ENCODE measurements at places on chromosomes 2 and 18. TPM values are rescaled to one million over a fixed set of nuclear protein-coding genes. Genes with fewer than 3 reads are reported as not detected.

Gene KCNF1
- not detected for total RNA-seq

Gene ALKAL2
- total RNA-seq = 2.0 TPM

Gene RAB3GAP1
- total RNA-seq = 9.6 TPM

- H3K4me3 ChIP-seq = no peak overlapping the region
- peak overlapping the region; percentile 44 for H3K27ac ChIP-seq
- peak; percentile 50 for DNase-seq
- peaks cover 2% of the 10 kb centered on the region for H3K27me3 ChIP-seq
Observed at GRCh38 chr2:175207741-175208438, 26.4 kb upstream of the ATP5MC3 start.

DNA sequence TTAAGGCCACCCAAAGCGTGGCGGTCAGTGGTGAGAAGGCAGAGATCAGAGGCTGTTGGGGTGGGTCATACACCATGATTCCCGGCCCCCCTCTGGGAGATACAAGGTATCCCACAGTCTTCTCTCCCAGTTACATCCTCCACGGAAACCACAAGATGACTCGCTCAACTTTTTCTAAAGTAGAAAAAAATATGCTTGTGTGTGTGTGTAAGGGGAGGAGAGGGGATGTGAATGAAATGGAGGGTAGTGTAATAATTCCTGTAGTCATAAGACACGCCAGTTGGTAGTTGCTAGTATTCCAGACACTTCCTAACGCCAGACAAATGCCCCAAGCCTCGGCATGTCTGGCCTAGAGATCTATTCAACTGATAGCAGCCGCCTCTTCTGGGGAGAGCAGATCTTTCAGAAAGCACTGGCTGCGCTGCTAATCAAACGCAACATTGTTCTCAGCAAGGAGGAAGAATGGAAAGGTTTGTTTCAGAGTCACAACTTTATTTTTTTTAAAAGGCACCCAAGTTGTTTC, 143.5 kb downstream of the TGIF1 start:
- peak overlapping the region; percentile 9 for H3K4me3 ChIP-seq
- no peak for DNase-seq
- no peaks in the 10 kb centered on the region for H3K27me3 ChIP-seq
- peaks cover 8% of the 10 kb centered on the region for H3K36me3 ChIP-seq
- H3K27ac ChIP-seq = peak overlapping the region; percentile 97

DNA sequence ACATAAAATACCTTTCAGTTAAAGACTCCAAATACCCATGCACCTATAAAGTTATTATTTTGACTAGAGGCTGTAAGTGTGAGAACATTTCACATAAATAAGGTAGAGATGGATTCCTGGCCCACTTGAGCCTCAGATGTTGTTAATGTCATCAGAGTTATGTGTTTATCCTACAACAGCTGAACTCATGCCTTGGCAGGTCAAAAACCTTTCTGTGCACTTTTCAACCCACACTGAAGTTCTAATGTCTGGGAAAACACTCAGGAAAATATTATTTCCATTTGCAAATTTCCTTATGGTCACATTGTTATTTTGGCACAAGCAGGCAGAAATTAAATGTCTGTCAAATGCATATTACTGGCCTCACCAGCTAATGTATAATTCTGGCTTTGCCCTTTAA, 209.2 kb downstream of the LNPK start:
- no peak for DNase-seq
- no peak overlapping the region for H3K27ac ChIP-seq
- H3K4me3 ChIP-seq = no peak overlapping the region
- no peaks in the 10 kb centered on the region for H3K27me3 ChIP-seq

DNA sequence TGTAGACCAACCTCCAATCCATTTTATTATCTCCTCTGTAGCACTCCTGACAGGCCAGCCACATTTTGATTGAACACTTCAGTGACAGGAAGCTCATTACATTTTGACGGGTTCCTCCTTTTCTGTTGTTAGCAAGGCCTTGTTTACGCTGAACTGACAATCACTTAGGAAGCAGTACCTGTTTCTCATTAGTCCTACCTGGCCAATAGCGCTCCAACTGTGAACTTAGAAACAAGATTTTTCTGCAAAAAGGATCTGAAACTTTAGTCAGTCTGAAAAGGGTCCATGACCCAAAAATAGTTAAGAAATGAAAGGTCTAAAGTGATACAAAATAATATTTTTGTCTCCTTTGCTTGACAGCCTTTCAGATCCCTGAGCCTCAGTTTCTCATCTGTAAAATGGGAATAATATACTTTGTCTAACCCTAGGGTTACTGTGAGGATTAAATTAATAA, 119.6 kb upstream of the MSTN start:
- no peaks in the 10 kb centered on the region for H3K36me3 ChIP-seq
- peaks cover 9% of the 10 kb centered on the region for H3K4me1 ChIP-seq
- no peak overlapping the region for H3K27ac ChIP-seq
- no peak overlapping the region for H3K4me3 ChIP-seq

DNA sequence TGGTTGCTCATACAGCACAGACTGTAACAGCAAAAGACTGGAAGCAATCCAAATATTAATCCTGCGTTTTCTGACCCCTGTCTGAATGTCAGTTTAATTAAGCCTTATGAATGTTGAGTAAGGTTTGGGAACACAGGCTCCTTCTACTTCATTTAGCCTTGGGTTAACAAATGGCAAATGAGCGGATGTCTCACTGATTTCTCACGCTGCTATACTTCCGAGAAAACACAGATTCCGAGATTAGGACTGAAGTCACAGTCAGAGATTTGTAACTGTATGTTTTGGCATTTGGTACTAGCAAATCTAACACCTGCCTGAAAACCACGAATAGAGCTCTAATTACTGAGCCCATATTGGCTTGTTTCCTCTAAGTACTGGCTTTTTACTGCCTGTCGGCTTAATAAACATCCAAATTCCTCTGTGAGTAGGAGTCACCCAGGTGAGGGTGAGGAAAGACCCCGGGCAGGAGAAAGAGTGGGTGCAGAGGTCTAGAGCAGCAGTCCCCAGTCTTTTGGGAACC, 10.6 kb downstream of the MC5R start:
- DNase-seq = no peak
- no peaks in the 10 kb centered on the region for H3K27me3 ChIP-seq
- H3K4me3 ChIP-seq = no peak overlapping the region
- no peaks in the 10 kb centered on the region for H3K36me3 ChIP-seq
- H3K27ac ChIP-seq = no peak overlapping the region

DNA sequence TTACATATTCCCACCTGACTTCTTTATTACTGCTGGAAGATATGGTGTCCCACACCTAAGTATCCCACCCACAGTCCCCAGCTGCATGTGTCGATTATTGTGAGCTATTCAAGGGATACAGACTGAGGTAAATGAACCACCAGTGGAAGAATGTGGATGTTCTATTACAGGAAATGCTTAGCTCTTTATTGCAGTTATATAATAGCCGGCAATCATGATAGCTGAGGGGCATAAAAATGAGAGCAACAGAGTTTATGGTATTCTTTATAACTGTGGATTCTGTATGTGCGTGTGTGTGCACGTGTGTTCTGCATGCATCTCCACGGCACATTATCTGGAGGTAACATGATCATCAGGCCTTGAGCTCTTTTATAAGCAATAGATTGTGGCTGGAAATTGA, 198.9 kb downstream of the NEDD4L start:
- H3K4me3 ChIP-seq = no peak overlapping the region
- no peaks in the 10 kb centered on the region for H3K36me3 ChIP-seq
- H3K4me1 ChIP-seq = no peaks in the 10 kb centered on the region
- H3K27ac ChIP-seq = no peak overlapping the region
- DNase-seq = no peak

DNA sequence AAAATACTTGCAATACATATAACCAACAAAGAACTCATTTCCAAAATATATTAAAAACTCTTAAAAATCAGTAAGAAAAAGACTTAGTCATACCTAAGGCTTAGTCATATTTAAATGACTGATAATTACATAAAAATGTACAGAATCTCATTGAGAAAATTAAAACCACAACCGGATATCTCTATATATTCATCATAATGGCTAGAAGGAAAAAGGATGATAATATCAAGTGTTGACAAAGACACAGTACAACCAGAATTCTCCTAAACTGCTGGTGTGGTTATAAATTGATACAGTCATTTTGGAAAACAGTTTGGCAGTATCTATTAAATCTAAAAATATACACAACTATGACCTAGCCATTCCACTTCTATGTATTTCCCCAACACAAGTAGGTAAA, 27.1 kb upstream of the IHH start:
- H3K27ac ChIP-seq = no peak overlapping the region
- no peak overlapping the region for H3K4me3 ChIP-seq
- no peaks in the 10 kb centered on the region for H3K36me3 ChIP-seq

GRCh38 chr2:138060301-138060635, 96.0 kb downstream of the HNMT start:
- no peak for DNase-seq
- no peaks in the 10 kb centered on the region for H3K36me3 ChIP-seq
- no peaks in the 10 kb centered on the region for H3K4me1 ChIP-seq
- no peaks in the 10 kb centered on the region for H3K27me3 ChIP-seq

DNA sequence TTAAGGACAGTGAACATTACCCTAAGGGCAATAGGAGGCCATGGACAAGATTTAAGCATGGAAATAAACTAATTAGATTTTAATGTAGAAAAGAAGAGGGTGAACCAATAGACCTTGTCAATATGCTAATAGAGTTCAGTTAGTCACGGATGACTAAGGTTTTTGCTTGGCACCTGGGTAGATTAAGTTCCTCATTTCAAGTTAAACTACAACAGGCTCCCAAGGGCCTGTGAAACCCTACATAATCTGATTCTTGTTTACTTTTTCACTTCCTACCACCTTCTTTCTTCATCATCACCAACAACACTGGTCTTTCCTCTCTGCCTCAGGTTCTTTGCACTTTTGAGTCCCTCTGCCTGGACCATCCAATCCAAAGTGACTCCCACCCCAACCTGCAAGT, 14.8 kb downstream of the SP110 start:
- H3K4me3 ChIP-seq = no peak overlapping the region
- H3K27ac ChIP-seq = peak overlapping the region; percentile 4
- DNase-seq = no peak
- no peaks in the 10 kb centered on the region for H3K27me3 ChIP-seq
- peaks cover 9% of the 10 kb centered on the region for H3K4me1 ChIP-seq
- peaks cover 87% of the 10 kb centered on the region for H3K36me3 ChIP-seq

DNA sequence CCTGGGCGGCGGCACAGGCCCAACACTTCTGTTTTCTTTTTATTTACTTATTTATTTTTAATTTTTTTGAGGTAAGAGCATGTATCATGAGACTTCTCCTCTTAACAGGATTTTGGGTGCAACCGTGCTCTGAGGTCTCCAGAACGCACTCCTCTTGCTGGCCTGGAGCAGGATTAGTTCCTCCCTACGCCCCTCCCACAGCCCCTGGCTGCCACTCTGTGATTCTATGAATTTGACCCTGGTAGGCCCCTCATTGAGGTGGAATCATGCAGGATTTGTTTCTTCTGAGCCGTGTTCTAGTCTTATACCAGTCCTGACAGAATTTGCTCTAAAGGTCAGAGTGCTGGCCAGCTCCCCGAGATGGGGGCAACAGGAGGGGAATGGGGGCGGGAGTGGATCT, 106.5 kb upstream of the HS6ST1 start:
- no peaks in the 10 kb centered on the region for H3K36me3 ChIP-seq
- no peak overlapping the region for H3K27ac ChIP-seq
- no peaks in the 10 kb centered on the region for H3K4me1 ChIP-seq
- H3K4me3 ChIP-seq = no peak overlapping the region

DNA sequence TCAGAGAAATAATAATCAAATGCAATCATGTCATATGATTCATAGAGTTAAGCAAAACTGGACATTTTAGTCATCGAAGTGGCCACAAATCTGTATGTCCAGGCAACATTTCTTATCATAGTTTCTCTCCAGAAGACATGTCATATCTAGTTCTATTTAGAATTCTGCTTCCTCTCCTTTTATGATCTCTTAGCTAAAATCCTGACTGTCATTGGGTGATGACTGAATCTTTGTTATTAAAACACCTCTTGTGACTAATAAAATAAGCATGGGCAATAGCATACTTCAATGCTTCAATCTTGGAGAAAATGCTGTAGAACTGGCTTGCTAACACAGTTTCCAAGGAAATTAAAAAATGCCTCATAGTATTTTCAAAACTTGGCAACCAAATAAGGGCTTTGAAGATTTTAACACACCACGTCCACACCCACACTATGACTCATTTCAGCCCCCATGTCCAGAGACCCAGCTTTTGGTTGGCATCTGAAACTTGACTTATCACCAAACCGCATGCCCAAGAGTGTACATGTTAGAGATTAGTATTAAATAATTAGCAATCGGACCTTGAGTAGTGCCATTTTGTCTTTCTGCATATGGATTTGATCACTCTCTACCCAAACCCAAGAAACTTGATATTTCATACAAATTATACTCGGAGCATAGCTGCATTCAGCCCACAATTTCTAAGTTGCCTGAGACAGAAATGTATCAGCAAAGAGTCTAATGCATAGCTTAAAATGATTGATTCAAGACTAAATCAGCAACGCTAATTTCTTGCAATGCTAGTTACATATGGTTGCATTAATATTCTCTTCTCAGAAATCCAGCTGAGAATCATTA, 106.5 kb upstream of the ETAA1 start:
- no peak overlapping the region for H3K4me3 ChIP-seq
- H3K36me3 ChIP-seq = no peaks in the 10 kb centered on the region
- no peak for DNase-seq
- no peak overlapping the region for H3K27ac ChIP-seq

DNA sequence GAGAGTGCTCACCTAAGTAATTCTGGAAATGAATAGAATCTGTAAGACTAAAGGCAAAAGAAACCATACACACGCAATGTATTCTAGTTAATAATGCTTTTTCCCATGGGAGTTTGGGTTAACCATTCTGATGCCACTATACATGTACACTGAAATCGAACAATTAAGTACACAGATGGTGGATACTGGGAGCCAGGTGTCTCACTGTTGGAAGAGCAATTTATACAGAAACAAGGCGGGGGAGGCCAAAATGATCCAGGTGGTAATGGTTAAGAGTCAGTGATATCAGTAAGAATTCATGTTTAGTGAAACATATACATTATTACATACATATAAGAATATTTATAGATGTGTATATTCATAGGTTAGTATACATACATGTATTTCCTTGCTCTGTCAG, 67.2 kb downstream of the TMEM131 start:
- no peak for DNase-seq
- peaks cover 9% of the 10 kb centered on the region for H3K36me3 ChIP-seq
- peaks cover 6% of the 10 kb centered on the region for H3K4me1 ChIP-seq
- no peak overlapping the region for H3K27ac ChIP-seq
- no peak overlapping the region for H3K4me3 ChIP-seq
- H3K27me3 ChIP-seq = no peaks in the 10 kb centered on the region

GRCh38 chr2:213834331-213834730, 550.1 kb downstream of the SPAG16 start:
- no peak overlapping the region for H3K4me3 ChIP-seq
- DNase-seq = no peak
- H3K36me3 ChIP-seq = no peaks in the 10 kb centered on the region
- H3K4me1 ChIP-seq = no peaks in the 10 kb centered on the region
- H3K27ac ChIP-seq = no peak overlapping the region

DNA sequence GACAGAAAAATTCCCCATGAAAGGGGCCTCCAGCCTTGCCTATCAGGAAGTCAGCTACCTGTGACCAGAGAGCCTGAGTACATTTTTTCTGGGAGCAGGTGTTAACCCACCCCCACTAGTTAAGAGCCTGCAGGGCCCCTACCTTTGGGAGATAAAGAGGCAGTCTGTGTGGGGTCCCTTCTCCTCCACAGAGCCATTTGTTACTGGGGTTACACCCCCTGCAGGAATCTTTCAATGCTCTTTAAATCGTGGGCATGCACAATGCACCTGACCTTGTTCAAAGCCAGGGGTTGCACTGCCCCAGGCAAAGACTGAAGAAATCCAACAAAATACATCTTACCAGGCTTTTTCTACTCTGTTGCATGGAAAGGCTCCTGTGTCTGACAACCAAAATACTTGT, 15.7 kb upstream of the LYPD6 start:
- DNase-seq = no peak
- no peaks in the 10 kb centered on the region for H3K36me3 ChIP-seq
- H3K27ac ChIP-seq = no peak overlapping the region
- no peaks in the 10 kb centered on the region for H3K4me1 ChIP-seq
- no peaks in the 10 kb centered on the region for H3K27me3 ChIP-seq

Data from natural killer cell (primary cell).